Fibroblast of lung (primary cell): ENCODE measurements at places on chromosomes 11 and 22. TPM values are rescaled to one million over a fixed set of nuclear protein-coding genes. Genes with fewer than 3 reads are reported as not detected.
A peak's percentile ranks its signal among the peaks of the same experiment; 100 is the strongest.

GRCh38 chr11:6321356-6321755 lies 1.1 kb upstream of the CAVIN3 start:
- no peak for DNase-seq
- no peaks in the 10 kb centered on the region for H3K36me3 ChIP-seq
- peaks cover 18% of the 10 kb centered on the region for H3K4me1 ChIP-seq
- H3K27ac ChIP-seq = peak overlapping the region; percentile 97
- peak overlapping the region; percentile 96 for H3K4me3 ChIP-seq

- no peaks in the 10 kb centered on the region for H3K27me3 ChIP-seq
- no peak overlapping the region for H3K4me3 ChIP-seq
- H3K4me1 ChIP-seq = no peaks in the 10 kb centered on the region
- DNase-seq = peak; percentile 15
Observed at GRCh38 chr11:64583296-64584262, 7.4 kb upstream of the SLC22A12 start.

GRCh38 chr11:110207123-110207522 lies 89.3 kb downstream of the RDX start:
- H3K4me1 ChIP-seq = no peaks in the 10 kb centered on the region
- H3K4me3 ChIP-seq = no peak overlapping the region
- no peak overlapping the region for H3K27ac ChIP-seq
- no peaks in the 10 kb centered on the region for H3K27me3 ChIP-seq

B4GALNT4 gene
- total RNA-seq = 1.5 and 1.8 TPM in 2 replicates
